Right lobe of liver (tissue), 6 donors: ENCODE measurements at places on chromosomes 11 and 22. TPM values are rescaled to one million over a fixed set of nuclear protein-coding genes. Genes with fewer than 3 reads are reported as not detected.

Gene NXPE2
- total RNA-seq = not detected

Gene TMEM132A
- 0.76 TPM for total RNA-seq

Gene SCGB1A1
- not detected for total RNA-seq

Gene MPEG1
- total RNA-seq = 6.0 TPM
